ENCODE measurements at places on chromosomes 1 and 21. TPM values are rescaled to one million over a fixed set of nuclear protein-coding genes. Genes with fewer than 3 reads are reported as not detected.

DNA sequence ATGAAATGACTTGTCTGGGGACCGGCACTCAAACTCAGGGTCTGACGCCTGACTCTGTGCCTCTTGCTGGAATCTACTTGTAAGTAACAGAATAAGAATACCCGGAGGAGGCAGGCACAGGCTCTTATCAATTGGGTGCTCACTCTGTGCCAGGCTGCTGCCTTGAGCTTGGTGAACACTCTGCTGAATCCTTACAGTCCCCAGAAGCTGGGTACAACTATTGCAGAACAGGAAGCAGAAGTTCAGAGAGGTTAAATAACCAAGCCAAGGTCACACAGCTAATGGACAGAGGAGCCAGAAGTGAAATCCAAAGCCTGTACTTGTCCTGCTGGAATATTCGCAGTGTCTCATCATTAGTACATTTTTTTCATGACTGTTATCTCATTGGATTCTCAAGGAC, 86.0 kb downstream of the EPHB2 start:
- DNase-seq = no peak

Gene SVBP
- total RNA-seq = 65.9 TPM

- DNase-seq = no peak
Observed at GRCh38 chr1:98403963-98404480, 257.5 kb upstream of the SNX7 start.

- DNase-seq = no peak
Observed at GRCh38 chr1:83996191-83996590, 2.7 kb downstream of the TTLL7 start.

DNA sequence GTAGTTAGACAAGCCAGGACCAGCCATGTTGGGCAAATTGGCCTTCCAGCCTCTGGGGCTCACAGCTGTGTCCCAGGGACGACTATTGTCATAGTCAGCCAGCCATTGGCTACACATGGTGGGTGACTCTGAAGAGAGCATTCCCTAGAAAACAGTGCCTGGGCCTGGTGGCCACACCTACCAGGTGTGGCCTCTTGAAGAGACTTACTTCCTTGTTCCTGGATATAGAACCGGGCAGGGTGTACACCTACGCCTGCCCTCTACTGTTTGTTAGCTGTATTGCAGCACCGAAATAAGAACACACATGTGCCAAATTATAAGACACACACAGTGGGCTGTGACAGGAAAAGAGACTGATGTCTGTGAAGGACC, 134.6 kb upstream of the ARHGEF16 start:
- peak; percentile 30 for DNase-seq

DNA sequence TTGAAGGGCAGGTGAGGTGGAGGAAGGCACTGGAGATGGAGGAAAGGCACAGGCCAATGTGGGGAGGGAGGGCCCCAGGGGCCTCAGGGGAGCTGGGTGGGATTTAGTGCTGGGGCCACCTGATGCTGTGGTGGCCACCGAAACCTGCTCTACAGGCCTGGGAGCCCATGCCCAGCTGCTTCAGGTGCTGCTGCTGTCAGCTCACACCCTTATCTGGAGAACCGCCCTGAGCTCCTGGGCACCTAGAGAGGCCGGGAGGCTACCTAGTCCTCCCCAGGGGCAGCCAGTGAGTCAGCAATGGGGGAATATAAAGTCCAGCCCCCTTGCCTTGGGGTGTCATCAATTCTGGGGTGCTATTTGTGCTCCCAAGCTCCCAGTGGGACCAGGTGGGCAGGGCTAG, 12.2 kb downstream of the FAM131C start:
- no peak for DNase-seq

Gene TMEM39B
- total RNA-seq = 4.7 TPM

DNA sequence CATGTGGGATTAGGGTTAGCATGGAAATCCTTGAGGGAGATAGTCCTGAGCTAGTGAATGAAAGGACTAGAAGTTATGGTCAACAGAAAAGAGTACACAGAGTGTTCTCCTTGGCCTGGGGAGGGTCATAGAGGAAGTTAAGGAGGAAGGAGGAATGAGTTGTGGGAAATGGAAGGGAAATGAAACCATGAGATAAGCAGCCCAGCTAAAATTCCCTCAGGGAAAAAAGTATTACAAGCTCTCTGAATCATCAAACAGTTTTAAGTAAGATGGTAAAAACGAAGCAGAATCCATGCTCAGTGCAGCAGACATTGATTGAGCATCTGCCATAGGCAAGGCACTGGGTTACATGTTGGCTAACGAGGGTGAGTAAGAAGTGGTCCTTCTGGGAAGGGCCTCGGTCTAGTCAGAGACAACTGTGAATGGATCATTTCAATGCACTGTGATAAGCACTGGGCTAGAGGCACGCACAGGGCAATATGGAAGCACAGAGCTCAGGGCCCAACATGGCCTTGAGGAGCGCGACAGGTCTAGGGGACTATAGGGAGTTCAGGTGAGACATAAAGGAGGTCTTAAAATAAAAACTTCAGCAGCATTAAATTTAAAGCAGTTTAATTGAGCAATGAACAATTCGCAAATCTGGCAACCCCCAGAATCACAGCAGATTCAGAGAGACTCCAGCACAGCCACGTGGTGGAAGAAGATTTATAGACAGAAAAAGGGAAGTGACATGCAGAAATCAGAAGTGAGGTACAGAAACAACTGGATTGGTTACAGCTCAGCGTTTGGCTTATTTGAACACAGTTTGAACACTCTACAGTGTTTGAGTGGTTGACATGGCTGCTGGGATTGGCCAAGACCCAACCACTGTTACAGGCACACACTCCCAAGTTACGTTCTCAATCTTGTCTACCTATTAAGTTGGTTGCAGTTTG, 219.5 kb downstream of the HLX start:
- DNase-seq = no peak

DNA sequence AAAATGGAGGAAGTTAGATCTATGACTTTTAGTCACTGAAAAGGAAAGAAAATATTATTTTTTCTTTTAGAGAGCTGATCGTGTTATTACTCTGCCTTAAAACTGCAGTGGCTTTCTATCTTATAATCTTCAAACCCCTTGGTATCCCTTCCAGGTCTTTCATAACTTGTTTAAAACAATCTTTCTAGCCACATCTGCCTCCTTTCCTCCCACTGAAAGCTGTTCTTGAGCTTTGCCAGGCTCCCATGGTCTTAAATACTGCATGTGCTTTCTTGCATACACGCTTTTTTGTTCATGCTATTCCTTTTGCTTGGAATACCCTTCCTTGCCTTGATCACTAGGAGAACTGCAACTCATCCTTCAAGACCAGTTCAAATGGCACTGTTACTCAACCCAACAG, 65.9 kb upstream of the GADD45A start:
- DNase-seq = no peak

Gene RGSL1
- not detected for total RNA-seq

- DNase-seq = no peak
Observed at GRCh38 chr1:59691261-59691660, 123.5 kb upstream of the HOOK1 start.
